Activated CD4-positive, alpha-beta T cell treated with anti-CD3 and anti-CD28 coated beads, Interleukin-10, Interleukin-2, amounts not matched to agents 100 ng/mL and 50 ng/mL, durations not matched to agents 16 hours and 8 hours (primary cell): ENCODE measurements at places on chromosomes 6 and 20.
A peak's percentile ranks its signal among the peaks of the same experiment; 100 is the strongest.

DNA sequence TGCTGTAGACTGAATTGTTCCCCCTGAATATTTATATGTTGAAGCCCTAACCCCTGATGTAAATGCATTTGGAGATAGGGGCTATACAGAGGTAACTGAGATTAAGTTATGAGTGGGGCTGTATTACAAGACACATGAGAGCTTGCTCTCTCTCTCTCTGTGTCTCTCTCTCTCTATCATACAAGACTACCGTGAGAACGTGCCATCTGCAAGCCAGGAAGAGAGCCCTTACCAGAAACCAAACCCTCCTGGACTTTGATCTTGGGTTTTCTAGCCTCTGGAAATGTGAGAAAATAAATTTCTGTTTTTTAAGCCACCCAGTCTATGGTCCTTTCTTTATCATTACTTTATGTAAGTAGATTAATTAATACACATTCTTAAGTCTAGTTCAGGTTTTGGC lies 249.3 kb upstream of the MAN1A1 start:
- no peak for DNase-seq

DNA sequence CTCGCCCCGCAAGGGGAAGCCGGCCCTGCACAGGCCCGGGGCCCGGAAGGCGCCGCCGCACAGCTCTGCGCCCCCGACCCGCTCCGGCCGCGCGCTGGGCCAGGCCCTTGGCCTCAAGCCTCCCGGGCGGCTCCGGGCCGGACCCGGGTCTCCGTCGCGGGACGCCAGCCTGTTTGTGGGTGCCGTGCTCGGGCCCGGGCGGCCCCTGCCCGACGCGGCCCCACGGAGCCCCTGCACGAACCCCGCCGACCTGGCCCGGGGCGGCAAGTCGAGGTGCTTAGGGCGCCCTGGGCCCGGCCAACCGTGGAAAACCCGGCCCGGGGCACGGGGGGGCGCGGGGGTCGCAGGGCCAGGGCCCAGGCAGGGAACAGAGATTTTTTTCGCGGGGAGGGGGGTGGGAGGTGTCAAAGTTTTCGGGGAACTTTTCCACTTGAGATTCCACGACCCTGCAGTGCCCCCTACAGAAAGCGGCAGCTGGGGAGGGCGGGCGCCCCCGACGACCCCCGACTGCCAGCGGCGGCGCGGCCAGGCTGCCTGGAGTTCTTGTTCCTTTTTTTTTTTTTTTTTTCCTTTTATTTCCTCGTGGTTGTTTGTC lies 805 bp upstream of the STX16 start:
- DNase-seq, result peak; percentile 26

- no peak for DNase-seq
Measured at GRCh38 chr20:53838311-53838868, 232.0 kb downstream of the BCAS1 start.

- DNase-seq, result no peak
Measured at GRCh38 chr6:158022749-158023596, 41.3 kb downstream of the SYNJ2 start.

DNA sequence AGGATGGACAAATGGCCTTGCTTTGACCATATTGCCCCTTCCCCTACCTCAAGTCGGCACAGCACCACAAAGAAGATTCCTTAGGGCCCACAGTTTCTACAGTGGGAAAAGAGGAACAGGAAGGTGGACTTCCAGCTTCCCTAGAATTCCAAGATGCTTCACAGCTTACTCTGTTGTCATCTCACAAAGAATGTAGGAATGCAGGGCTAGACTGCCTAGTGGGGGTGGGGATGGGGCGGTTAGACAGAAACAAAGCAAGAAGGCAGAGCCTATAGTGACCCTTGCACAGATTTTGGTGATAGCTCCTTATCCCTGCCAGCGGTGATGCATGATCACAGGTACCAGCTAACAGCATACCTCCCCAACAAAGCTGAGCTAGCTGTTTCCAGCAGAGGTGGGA lies 607.6 kb upstream of the MAN1A1 start:
- DNase-seq, result no peak

DNA sequence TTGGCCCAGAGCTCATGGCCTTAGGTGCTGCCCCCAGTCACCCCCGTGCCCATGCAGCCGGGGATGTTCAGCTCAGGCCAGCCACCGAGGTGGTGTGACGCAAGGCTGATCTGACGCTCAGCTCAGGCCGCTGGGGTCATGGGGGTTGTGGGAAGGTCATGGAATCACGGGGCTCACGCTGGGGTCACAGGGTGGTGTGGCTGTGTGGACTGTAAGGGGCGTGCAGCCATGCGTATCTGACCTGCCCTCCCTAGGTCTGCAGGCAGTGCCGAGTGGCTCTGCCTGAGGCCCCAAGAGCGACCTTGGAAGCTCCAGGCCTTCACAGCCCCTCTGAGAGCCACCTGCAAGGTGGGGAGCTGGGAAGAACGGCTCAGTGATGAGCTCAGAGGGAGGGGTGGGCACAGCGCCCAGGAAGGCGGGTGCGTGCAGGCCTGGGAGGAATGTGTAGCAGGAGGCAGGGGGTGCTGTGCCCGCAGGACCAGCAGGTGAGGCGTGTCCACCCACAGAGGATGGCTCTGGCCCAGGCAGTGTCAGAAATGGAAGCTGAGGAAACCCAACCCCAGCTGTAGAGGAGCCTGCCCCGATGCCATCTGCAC lies 27.8 kb downstream of the CHRNA4 start:
- DNase-seq, result no peak

GRCh38 chr20:50339466-50339901 lies 148.9 kb downstream of the CEBPB start:
- peak; percentile 37 for DNase-seq

DNA sequence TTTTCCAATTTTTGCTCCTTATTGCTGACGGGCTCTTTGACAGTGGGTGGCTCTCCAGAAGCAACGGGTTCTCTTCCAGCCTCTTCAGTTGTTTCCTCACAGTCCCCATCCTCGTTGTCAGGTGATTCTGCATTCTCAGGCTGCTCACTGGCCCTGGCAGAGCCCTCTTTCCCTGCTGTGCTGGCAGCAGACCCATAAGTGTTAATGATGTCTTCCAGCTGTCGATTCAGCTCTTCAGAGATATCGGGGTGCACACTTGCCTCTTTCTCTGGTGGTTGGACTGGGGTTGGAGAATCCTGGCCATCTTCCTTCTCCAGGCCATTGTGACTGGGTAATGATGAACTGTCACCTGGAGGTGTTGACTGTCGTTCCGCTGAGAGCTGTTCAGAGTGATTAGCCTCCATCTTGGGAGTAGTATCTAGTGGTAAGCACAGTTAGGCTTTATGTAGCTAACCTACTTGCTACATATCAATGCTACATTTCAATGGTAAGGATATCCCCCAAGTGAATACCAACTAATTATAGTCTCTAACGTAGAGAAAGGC lies 3.2 kb downstream of the TXLNB start:
- DNase-seq, result no peak

DNA sequence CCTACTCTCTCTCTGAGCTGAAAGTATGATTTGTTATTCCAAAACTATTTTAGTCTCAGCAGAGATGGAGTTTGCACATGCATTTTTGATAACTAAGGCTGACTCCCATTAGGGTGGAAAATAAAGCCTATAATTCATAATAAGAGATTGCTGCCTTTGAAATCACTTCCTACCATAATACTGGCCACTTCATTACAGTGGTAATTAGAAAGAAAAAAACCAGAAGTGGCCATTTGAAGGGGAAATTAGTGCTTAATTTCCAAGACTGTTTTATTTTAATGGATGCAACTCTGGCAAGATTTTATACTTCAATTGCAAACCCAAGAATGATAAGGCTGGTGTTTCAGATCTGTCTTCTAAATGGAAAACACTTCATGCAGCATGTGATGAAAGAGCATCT lies 43.4 kb downstream of the SLC35B3 start:
- no peak for DNase-seq

DNA sequence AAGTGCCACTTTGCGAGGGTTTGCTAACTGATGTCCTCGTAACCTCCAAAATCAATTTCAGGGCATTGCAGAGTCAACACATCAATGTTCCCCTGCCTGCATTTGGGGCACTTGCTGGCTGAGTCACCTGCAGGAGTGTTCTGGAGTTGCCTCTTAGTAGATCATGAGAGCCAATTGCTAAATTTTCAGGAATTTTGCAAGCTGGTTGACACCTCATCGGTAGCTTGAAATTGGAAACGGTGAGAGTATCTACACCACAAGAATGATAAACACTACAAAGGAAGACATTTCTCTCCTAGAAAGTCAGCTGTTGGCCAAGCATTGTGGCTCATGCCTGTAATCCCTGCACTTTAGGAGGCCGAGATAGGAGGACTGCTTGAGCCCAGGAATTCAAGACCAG lies 10.8 kb upstream of the BFSP1 start:
- DNase-seq, result no peak

DNA sequence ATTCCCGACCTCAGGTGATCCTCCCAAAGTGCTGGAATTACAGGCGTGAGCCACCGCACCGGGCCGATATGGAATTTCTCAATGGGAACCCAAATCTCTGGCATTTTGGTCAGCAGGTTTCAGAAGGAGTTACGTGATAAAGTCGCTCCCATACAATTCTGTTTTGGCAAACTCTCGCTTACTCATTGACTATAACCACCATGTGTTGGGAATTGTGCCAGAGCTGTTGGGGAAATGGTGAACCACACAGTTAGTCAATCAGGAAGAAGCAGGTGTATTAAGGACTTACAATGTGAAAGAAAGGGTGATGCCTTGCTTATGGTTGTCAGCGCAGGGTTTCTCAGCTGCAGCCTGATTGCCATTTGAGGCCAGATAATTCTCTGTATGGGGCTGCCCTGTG lies 410.5 kb downstream of the QKI start:
- DNase-seq, result no peak

DNA sequence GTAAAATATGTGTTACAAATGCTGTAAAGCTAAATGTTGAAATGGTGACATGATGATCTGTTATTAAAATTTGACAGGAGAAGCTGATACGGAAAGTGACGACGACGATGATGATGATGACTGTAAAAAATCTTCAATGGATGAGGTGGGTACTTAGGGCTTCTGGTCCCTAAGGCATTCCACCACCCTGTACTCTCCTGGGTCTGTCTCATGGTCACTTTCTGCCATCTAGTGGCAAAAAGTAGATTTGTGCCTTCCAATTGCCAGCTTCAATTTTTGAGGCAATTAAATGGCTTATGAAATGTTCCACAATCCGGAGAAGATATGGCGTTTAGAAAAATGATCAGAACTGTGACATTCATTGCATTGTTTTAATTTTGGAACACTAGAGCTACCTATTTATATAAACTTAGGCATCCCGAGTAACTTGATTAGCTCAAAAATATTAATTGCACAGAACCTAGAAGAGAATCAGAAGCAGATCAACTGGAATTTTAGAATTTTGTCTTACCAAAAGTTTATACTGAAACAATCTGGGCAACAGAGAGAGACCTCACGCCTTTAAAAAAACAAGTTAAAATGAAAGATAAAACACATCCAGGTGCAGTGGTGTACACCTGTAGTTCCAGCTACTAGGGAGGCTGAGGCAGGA lies 346.5 kb upstream of the PLCB4 start:
- DNase-seq, result peak; percentile 53

DNA sequence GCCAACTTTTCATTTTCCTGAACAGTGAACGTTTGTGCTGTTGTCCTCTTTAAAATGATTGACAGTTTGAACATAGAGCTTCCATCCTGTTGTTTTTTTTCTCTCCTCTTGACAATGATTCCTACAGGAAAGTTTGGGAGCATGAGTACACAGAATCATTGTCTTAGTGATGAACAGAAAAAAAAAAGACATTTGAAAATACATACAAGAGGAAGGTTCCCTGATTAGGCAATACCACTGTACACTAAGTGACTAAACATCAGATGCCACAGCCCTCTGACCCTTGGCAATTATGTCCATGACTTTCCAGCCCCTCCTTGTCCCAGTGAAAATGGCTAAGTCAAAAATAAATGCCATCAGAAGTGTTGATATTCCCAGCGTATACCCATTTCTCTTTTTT lies 71.5 kb downstream of the RTN4IP1 start:
- no peak for DNase-seq

- DNase-seq, result no peak
Measured at GRCh38 chr6:3220366-3220765, 7.1 kb downstream of the TUBB2B start.

- no peak for DNase-seq
Measured at GRCh38 chr20:54557806-54558590, 82.6 kb downstream of the DOK5 start.

DNA sequence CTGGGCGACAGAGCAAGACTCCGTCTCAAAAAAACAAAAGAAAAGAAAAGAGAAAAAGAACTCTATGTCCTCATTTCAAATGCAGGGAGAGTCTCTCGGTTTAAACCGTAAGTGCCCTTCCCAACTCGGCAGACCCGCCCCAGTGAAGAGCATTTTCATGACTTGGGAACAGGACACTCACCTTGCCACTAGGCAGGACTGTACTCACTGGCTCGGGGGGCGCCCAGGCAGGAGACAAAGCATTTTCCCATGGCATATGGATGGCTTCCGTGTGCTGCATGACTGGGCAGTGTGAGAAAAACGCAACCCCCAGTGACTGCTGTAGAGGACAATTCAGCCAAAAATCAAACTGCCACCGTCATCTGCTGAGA lies 23.7 kb upstream of the MRGBP start:
- no peak for DNase-seq

- DNase-seq, result no peak
Measured at GRCh38 chr6:120869397-120869796, 464.9 kb downstream of the TBC1D32 start.

GRCh38 chr20:63433756-63434531 lies 38.5 kb downstream of the KCNQ2 start:
- DNase-seq, result no peak

GRCh38 chr6:74658391-74658790 lies 547.5 kb downstream of the COL12A1 start:
- DNase-seq, result no peak

DNA sequence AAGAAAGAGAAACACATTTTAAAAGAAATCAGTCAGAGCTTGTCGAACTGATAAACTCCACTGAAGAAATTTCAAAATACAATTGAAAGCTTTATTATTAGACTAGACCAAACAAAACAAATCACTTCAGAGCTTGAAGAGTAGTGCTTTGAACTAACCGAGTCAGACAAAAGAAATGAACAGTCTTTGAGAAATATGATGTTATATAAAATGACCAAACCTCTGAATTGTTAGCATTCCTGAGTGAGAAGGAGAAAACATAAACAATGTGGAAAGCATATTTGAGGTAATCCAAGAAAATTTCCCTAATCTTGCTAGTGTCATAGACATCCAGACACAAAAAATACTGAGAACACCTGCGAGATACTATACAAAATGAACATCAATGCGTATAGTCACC lies 13.2 kb upstream of the CST4 start:
- DNase-seq, result no peak

GRCh38 chr6:15534974-15535373 lies 127.9 kb downstream of the DTNBP1 start:
- DNase-seq, result no peak

DNA sequence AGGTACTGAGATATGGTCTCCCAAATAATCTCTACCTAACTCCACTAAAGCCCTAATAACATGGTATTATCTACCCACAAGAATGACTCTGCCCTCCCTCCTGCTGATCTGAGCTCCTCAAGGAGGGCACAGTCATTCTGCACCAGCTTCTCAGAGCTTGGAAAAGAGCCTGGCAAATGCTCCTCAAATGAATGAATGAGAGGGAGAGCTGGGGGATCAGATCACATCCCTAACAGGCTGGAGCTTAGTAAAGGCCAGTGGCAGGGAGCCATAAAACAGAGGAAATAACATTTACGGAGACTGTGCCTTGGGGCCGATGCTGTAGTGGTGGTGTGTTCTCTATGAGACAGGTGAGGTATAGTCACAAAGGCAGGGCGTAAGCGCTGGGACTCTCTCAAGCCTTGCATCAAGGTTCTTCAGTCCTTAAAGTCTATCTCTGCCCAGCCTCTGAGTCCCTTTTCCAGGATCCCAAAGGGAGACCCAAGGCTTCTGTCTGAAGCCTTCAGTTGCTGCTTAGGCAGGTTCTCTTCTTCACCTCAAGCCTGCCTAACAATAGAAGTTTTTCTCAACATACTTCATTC lies 7.2 kb upstream of the NNAT start:
- DNase-seq, result no peak
